CD4-positive, alpha-beta T cell (primary cell): ENCODE measurements at places on chromosomes 4 and X.

DNA sequence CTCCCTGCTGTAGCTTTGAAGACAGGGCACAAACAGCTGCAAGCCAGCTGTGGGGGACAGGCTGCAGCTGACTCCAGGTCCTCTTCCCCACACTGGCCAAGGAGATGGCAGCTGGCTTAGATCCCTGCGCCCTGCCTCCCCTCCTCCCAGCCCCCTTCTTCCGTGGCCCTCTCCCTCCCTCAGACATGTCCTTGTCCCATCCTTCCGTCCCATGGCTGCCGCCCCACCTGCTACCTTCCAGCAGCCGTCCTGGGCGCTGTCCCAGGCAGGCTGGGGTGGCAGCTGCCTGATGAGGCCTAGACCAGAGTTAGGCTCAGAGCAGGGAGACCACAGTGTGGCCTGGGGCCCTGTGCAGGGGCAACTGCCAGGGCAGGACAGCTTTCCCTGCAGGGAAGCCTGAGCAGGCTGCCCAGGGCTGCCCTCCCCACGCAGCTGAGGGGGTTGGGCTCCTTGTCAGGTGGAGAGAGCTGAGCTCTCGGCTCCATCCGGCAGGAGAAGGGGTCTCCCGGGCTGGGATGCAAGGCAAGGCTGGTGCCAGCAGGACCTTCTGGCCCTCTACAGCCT lies 3.3 kb upstream of the BGN start:
- DNase-seq = no peak
- no peak overlapping the region for H3K27ac ChIP-seq
- H3K4me3 ChIP-seq = no peak overlapping the region
- no peaks in the 10 kb centered on the region for H3K4me1 ChIP-seq
- peaks cover 5% of the 10 kb centered on the region for H3K27me3 ChIP-seq

GRCh38 chr4:137626942-137627738 lies 94.8 kb upstream of the PCDH18 start:
- no peaks in the 10 kb centered on the region for H3K27me3 ChIP-seq
- no peak overlapping the region for H3K4me3 ChIP-seq
- H3K36me3 ChIP-seq = no peaks in the 10 kb centered on the region
- H3K27ac ChIP-seq = no peak overlapping the region

GRCh38 chr4:101693842-101694398 lies 96.6 kb upstream of the BANK1 start:
- H3K36me3 ChIP-seq = no peaks in the 10 kb centered on the region
- no peak overlapping the region for H3K27ac ChIP-seq
- H3K27me3 ChIP-seq = no peaks in the 10 kb centered on the region
- no peak for DNase-seq
- no peaks in the 10 kb centered on the region for H3K4me1 ChIP-seq
- no peak overlapping the region for H3K4me3 ChIP-seq

DNA sequence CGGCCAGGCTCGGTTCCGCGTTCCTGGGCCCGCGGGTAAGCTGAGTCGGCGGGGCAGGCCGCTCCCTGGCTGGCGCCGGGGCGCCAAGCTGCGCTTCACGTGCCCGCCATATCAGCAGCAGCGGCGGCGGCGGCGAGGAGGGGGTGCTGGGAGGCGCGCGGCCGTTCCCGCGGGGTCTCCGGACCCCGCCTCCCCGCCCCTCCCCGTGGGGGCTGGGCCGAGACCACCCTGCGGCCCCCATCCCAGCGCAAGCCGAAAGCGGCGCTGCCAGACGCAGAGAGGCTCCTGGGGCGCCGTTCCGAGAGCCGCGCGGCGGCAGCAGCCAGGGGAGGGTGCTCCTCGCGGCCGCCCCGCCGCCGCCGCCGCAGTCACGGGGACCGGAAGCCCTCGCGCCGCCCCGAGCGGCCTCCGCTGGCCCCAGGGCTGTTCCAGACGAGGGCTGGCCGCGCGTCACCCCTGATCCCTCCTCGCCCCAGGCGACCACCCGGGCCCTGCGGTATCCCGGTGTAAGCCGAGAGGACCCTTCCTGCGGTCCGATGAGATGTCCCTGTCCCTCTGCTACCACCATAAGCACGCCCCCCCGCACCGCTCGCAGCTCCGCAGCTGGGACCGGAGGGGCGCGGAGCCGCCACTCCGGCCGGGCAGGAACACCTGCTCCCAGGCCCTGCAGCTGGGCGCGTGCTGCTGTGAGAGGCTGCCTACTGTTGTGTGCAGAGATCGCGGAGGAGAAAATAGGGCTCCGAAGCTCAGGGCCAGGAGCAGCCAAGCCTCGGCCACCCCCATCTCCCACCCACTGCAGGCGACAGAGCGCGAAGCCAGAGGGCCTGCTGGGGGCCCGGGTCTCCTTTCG lies 7.5 kb upstream of the BCOR start:
- DNase-seq = peak; percentile 49
- no peaks in the 10 kb centered on the region for H3K36me3 ChIP-seq
- peak overlapping the region; percentile 66 for H3K4me3 ChIP-seq
- peaks cover 34% of the 10 kb centered on the region for H3K4me1 ChIP-seq
- no peak overlapping the region for H3K27ac ChIP-seq
- peaks cover 5% of the 10 kb centered on the region for H3K27me3 ChIP-seq

DNA sequence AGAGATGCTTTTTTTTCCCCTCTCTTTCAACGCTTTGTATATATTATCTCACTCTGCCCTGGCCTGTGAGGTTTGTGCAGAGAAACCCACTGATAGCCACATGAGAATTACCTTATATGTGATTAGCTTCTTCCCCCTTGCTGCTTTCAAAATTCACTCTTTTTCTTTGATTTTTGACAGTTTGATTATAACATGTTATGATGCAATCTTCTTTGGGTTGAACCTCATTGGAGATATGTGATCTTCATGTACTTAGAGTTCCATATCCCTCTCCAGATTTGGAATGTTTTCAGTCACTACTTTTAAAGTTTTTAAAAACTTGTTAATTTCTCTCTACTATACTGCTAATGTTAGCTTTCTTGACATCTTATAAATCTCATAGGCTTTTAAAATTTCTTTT lies 479.5 kb upstream of the AGA start:
- H3K4me3 ChIP-seq = no peak overlapping the region
- H3K4me1 ChIP-seq = no peaks in the 10 kb centered on the region
- no peak for DNase-seq
- no peaks in the 10 kb centered on the region for H3K36me3 ChIP-seq

GRCh38 chrX:46750889-46751288 lies 8.0 kb downstream of the SLC9A7 start:
- H3K27me3 ChIP-seq = no peaks in the 10 kb centered on the region
- no peak overlapping the region for H3K4me3 ChIP-seq
- no peak overlapping the region for H3K27ac ChIP-seq
- no peaks in the 10 kb centered on the region for H3K4me1 ChIP-seq

GRCh38 chr4:40998675-40999358 lies 215.5 kb downstream of the APBB2 start:
- H3K4me3 ChIP-seq = no peak overlapping the region
- no peak for DNase-seq
- H3K27me3 ChIP-seq = no peaks in the 10 kb centered on the region

DNA sequence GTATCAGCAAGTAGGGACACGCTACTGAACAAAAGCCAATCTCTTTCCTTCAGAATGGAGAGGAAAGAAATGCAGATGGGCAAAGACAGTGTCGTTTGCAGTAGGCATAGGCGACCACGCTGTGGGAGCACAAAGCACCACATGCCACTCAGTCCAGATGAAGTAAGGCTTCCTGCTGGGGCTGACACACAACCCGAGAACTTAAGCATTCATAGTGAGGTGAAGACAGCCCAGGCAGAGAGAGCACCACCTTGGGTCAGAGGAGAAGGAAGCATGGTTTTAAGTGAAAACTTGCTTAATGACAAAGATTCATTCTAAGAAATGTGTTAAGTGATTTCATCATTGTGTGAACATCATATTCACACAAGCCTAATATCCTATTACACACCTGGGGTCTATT lies 238.8 kb downstream of the MGST2 start:
- DNase-seq = no peak
- H3K4me1 ChIP-seq = no peaks in the 10 kb centered on the region
- H3K27ac ChIP-seq = no peak overlapping the region
- H3K27me3 ChIP-seq = no peaks in the 10 kb centered on the region
- H3K36me3 ChIP-seq = no peaks in the 10 kb centered on the region

DNA sequence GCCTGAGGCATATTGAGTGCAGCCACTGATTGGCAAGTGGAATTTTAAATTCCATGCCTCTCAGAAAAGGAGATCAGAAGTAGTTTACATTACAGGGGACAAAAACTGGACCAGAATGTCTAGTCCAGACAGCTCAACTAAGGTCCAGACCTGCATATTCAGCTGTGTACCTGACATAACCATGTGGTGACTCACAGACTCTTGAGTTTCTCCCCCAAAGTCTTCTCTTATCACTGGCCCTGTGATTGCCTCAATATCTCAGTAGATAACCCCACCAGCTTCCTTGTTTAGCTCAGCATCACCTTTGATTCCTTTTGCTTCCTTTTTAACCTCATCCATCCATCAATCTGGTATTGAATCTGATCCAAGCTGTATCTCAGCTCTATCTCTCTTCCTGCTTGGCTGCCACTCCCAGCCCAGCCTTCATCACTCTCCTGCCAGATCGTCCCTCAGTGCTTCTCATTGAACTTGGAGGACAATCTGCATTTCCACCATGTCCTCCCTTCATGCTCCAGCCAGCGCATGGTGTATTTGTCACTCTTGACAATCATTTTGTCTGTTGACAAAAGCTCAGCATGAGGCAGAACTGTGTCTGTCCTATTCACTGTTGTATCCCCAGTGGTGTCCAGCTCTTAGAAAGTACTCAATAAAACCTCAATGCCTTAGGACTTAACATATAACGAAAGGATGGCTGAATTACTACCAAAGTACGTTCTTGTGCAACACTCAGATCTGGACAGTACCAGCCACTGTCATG lies 27.8 kb upstream of the SLC2A9 start:
- no peak overlapping the region for H3K4me3 ChIP-seq
- H3K4me1 ChIP-seq = no peaks in the 10 kb centered on the region
- no peak for DNase-seq

- DNase-seq = no peak
- H3K27me3 ChIP-seq = no peaks in the 10 kb centered on the region
- no peaks in the 10 kb centered on the region for H3K4me1 ChIP-seq
- H3K4me3 ChIP-seq = no peak overlapping the region
Observed at GRCh38 chr4:62006108-62006507, 806.0 kb downstream of the ADGRL3 start.

GRCh38 chr4:25075129-25075528 lies 44.4 kb upstream of the LGI2 start:
- H3K4me1 ChIP-seq = no peaks in the 10 kb centered on the region
- no peak overlapping the region for H3K27ac ChIP-seq
- no peaks in the 10 kb centered on the region for H3K36me3 ChIP-seq

- DNase-seq = no peak
- no peaks in the 10 kb centered on the region for H3K36me3 ChIP-seq
- no peak overlapping the region for H3K4me3 ChIP-seq
- no peaks in the 10 kb centered on the region for H3K27me3 ChIP-seq
Observed at GRCh38 chr4:25889589-25890503, 24.2 kb upstream of the SMIM20 start.

DNA sequence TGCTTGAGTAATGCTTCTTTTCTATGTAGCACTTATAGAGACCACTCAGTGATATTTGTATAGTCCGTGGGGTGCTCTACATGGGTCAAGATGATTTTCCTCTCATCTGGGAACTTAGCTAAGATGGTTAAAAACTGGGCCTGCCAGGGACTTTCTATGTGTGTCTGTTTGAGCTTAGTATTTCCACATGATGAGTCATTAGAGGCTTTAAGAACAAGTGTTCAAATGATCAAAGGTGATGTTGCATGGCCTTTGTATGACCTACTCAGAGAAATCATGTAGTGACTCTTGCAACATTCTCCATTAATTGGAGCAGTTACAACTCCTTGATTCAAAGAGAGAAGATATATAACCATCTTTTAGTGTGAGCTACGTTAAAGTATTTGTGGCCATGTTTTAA lies 1480.5 kb upstream of the IGFBP7 start:
- H3K4me3 ChIP-seq = no peak overlapping the region
- no peak for DNase-seq
- no peaks in the 10 kb centered on the region for H3K4me1 ChIP-seq
- no peak overlapping the region for H3K27ac ChIP-seq

DNA sequence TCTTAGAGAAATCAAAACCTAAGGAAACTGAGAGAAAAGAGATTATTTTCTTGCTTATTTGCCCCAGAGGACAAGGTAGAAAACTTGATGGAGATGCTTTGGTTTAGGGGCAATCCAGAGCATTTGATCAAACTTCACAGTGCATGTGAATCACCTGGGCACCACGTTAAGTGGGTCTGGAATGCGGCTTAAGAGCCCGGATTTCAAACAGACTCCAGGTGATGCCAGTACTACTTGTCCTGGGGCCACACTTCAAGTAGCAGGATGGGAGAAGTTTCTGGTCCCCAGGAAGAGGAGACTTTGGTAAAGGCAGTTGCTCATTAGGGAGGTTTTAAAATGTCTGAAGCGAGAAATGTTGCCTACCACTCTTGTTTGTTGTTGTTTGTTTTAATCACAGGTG lies 51.8 kb downstream of the PHOX2B start:
- H3K27ac ChIP-seq = no peak overlapping the region
- DNase-seq = no peak
- H3K4me1 ChIP-seq = no peaks in the 10 kb centered on the region
- H3K4me3 ChIP-seq = no peak overlapping the region
- no peaks in the 10 kb centered on the region for H3K36me3 ChIP-seq

DNA sequence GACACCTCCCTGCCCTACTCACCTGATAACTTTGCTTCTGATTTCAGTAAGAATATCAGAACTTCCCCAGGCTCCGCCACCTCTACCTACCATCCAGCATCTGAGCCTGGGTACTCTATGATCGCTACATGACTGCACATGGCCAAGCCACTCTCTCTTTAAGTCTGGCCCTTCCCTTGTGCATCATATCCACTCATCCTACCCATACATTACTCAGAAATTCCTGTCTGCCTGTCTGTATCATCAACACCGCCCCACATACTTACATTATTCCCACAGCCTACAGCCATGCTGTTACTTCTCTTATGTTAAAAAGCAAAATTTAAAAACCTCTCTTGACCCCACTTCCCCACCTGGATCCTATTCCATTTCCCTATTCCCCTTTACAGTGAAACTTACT lies 84.7 kb downstream of the SCD5 start:
- no peaks in the 10 kb centered on the region for H3K27me3 ChIP-seq
- no peak for DNase-seq
- H3K27ac ChIP-seq = no peak overlapping the region
- no peak overlapping the region for H3K4me3 ChIP-seq

DNA sequence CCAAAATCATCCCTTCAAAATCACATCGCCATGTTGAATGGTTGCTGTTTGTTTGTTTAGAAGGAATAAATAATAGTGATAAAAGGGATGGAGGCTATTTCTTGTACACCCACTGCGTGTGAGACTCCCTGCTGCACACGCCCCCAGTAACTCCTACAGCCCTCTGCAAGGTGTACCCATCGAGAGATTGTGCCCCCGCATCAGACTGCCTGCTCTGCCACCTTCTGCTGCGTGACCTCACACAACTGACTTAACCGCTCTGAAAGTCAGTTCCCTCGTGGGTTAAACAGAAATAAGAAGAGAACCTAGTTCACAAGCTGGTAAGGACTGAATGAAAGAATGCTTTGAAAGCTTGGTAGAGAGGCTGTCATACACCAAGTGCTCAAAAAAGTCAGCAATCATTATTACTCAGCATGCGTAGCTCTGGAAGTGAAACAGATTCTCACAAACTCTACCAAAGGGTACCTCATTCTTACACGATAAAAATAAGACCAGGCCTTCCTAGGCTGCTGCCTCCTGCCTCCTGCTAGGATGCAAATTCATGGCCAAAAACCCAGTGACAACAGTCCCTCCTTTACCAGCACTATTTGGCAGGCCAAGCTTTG lies 147.1 kb downstream of the CPEB2 start:
- no peaks in the 10 kb centered on the region for H3K36me3 ChIP-seq
- H3K4me1 ChIP-seq = no peaks in the 10 kb centered on the region
- H3K27ac ChIP-seq = no peak overlapping the region
- no peak overlapping the region for H3K4me3 ChIP-seq
